ENCODE measurements at places on chromosomes 3 and 15. TPM values are rescaled to one million over a fixed set of nuclear protein-coding genes. Genes with fewer than 3 reads are reported as not detected.

GRCh38 chr15:58314593-58315216 is 117.1 kb upstream of the LIPC start:
- DNase-seq = peak; percentile 62

GRCh38 chr3:60090548-60090947 is 1040.7 kb upstream of the CFAP20DC start:
- no peak for DNase-seq

- DNase-seq = no peak
Observed at GRCh38 chr15:100898661-100899462, 19.2 kb downstream of the ALDH1A3 start.

DNA sequence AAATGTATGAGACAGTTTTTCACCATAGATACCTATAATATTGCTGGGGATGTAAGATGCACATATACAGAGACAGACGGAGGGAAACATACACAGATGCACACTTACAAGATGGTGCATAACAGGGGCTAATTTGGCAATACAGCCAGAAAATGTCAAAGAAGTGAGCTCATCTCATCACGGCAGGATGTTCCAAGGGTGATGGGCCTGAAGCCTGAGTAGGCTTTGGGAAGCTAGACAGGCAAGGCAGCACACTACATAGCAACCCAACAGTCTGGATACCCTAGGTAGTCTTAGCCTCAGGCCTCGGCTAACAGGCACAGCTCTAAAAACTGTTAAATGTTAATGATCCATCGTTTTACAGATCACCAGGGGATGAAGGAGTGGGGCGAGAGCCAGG is 148.5 kb downstream of the OSBPL10 start:
- DNase-seq = no peak

- DNase-seq = no peak
Observed at GRCh38 chr15:92167451-92167850, 226.2 kb upstream of the ST8SIA2 start.

The SPINT1 gene
- 8.9 TPM for total RNA-seq

The C15orf62 gene
- total RNA-seq = 2.0 TPM

The SCN11A gene
- total RNA-seq = 0.30 TPM

- no peak for DNase-seq
Observed at GRCh38 chr3:178440043-178440442, 96.2 kb upstream of the KCNMB2 start.

GRCh38 chr3:183594636-183595035 is 39.1 kb upstream of the KLHL6 start:
- no peak for DNase-seq

GRCh38 chr3:40173227-40173721 is 136.2 kb upstream of the EIF1B start:
- DNase-seq = no peak

The GOLGA8O gene
- total RNA-seq = 5.4 TPM

DNA sequence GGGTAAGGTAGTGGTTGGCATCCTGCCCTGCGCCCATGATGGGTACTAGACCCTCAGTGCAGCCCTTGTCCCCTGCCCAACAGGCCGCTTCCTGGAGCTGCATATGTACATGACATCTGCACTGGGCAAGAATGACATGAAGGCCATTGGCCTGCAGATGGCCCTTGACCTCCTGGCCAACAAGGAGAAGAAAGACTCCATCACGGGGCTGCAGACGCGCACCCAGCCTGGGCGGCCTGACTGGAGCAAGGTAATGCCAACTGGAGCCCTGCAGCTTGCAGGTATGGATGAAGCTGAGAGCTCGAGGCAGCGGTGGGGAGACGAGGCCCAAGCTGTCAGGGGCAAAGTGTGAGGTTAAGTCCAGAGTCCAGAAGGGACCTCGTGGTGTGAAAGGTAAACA is 40.8 kb downstream of the NOX5 start:
- no peak for DNase-seq

- DNase-seq = peak; percentile 60
Observed at GRCh38 chr15:52331490-52332240, 36.1 kb upstream of the MYO5C start.

- DNase-seq = no peak
Observed at GRCh38 chr3:80297720-80298119, 529.9 kb upstream of the ROBO1 start.

GRCh38 chr3:154135511-154136173 is 14.5 kb downstream of the ARHGEF26 start:
- no peak for DNase-seq

- DNase-seq = no peak
Observed at GRCh38 chr3:54660714-54661132, 267.1 kb downstream of the LRTM1 start.

- no peak for DNase-seq
Observed at GRCh38 chr3:10746684-10747083, 69.3 kb upstream of the SLC6A11 start.

The HTR3C gene
- not detected for total RNA-seq

DNA sequence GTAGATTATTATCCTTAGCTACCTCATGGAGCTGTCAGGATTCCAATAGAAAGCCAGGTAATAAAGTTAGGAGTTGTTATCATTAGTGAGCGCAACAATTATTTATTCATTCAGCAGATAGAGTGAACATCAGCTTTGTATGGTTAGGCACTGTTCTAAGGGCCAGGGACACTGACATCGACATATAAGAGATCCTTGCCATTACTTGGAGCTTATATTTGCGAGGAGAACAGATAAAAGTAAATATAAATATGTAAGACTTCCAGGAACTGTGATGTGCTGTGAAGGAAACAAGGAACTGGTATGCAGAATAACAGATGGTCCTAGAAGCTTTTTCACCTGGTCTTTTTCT is 473 bp downstream of the LSM3 start:
- DNase-seq = no peak

DNA sequence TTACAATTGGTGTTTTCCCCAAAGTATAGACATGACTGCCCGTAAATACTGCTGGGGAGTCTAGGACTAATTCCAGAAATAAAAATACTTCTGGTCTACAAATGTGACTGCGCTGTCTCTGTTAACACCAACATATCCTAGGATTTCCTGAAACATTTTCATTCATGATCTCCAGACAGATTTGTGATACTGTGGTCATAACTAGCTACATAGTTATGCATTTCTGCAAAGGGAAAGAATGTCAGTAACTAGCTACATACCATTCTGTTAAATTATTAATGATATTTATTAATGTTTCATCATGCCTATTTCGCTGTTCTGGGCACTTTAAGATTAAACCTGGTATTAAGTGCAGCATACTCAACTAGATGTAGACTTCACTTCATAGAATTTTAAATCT is 33.3 kb downstream of the SETD5 start:
- DNase-seq = no peak

The GJD2 gene
- total RNA-seq = not detected

DNA sequence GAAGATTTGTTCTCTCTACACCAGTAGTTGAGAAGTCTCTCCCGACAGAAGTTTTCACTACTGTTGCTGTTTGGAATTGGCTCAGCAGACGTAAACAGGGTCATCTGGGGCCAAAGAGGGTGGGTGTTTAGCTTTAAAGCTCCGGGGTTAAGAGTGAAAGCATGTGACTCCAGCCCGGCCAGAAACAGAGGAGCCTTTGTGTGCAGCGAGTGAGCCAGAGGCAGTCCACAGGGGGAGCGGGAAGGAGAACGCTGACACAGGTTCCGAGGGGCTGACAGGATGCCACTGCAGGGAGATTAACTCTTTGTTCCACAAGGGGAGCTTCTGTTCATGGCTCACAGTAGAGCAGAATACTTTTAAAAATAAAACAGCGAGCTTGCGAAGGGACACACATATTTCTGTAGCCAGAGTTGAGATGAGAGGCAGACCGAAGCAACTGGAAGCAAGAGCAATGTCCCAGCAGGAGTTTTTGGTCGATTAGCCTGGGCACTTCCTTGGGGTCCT is 26.9 kb downstream of the BMF start:
- DNase-seq = no peak

DNA sequence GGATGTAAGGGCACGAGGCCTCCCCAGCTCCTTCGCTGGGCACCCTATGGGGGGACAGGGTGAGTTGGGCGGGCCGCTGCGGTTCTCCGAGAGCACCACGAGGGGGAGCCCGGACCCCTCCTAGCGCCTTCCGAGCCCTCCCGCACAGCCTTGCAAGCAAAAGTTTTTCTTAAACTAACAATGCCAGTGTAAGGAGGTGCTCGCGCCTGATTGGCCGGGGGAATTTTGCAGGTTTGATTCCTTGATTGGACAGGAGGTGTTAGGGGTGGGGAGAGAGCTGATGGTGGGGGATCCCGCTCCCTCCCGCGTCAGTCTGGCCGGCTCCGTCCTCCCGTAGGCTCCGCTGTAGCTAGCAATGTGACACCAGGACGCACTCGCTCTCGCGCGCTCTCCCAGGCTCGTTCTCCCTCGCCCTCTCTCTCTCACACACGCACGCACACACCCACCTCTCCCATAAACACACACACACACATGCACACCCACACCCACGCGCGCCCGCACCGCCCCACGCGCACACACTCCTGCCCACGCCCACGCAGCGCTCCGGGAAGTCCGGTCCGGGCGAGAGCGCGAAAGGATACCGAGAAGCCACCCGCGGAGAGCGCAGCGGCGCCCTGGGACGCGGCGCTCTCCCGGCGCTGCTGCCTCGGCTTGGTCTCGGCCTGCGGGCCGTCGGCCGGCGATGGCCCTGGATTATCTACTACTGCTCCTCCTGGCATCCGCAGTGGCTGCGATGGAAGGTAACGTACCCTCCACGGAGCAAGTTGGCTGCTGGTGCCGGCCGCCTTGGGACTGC is at the start of gene EPHB1:
Gene EPHB1 (plus strand): TSS at position 311 of the 796 bp plus-strand sequence.
- peak; percentile 14 for DNase-seq

DNA sequence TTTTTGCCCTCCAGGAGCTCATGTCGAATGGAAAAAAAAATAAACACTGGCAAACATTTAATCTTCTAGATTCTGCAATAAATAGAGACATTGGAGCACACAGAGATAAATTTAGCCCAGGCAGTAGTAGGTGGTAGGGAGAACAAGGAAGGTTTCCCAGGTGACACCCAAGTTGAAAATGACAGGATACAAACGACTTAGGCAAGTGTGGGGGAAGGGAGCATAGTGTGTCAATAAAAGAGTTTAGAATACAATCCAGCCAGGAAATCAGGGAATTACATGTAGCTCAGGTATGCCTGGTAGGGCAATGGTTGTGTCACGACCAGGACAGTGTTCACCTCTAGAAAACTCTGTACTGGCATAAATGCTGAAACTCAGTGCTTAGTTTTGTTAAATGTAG is 364.6 kb upstream of the AGTR1 start:
- no peak for DNase-seq

The CLDN18 gene
- not detected for total RNA-seq

The FBXW12 gene
- total RNA-seq = not detected

DNA sequence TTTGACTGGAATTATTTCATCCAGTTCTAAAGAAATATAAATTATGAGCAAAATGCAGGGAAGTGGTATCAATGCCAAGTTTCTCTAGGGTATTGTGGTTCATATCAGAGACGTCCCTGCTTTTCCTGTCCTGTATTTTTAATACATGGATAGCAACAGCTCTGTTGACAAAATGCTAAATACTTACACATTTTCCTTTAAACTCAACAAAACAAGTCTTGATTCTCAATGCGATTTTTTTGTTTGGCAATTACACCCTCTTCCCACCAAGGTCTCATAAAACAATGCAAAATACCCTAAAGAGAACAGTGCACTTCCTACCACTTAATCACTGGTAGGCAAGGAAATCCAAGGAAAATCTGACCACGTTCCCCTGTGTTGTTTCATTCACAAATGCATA is 120.0 kb downstream of the DUT start:
- DNase-seq = no peak

GRCh38 chr3:108292450-108292849 is 3.9 kb upstream of the HHLA2 start:
- DNase-seq = no peak

DNA sequence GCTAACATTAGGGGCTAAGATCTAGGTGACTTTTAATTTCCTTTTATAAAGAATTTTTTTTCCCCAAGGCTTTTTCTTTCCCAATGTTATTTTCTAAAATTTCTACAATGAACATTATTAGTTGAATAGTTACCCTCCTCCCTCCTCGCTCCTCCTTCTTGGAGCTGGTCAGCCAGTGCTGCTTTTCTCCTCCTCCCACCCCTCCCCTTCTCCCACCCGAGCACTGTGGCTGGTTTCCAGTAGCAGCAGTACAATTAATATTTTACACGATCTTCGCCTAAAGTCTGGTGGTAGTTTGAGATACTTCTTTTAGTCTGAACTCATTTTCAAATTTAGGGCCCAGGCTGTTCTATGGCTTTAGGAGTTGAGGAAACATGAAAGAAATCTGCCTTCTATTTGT is 41.6 kb downstream of the EEFSEC start:
- no peak for DNase-seq

DNA sequence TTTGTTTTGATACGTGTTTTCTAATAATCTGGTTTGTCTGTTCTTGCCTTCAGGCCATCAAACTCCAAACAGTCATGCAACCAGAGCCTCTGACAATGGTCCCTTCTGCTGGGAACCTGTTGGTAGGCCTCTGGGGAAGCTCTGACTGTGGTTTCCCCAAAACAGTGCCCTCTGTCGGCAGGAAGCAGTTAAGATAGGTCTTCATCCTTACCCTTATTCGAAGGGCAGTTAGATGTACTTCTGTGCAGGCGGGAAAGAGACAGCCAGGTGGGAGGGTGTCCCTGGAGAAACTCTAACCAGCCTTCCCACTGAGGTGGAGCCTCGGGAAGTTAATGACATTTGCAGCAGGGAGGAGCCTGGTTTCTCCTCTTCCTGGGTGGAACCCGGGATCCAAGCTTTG is 81.6 kb upstream of the CHMP2B start:
- DNase-seq = no peak

DNA sequence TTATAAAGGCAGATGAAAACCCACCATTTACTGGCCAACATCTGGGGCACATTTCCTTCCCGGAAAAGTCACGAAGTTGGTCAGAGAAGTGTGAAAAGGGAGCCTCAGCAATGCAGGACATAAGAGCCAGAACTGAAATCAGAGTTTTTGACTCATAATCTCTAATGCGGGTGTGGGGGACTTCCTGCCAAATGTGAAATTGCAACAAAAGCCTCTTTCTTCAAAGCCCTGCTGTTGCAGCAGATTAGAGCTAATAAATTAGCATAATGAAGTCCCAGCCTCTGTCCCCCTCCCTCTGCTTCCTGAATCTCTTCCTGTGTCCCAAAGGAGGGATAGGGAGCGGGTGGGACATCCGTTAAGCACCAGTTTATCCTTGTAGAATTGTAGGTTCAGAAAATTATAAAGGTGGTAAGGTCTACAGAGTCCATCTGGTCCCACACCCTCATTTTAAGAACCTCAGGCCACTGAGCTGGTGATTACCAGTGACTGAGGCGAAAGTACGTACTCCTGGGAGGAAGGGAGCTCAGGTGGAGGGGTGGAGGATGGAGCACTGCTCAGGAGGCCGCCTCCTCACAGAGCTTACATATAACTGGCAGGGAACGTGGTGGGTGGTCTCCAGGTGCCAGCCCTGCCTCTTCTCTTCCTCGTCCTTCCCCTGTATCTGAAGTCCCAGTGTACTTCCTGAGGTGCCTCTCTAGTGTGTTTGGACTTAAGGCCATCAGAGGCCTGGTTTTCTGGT is 35.0 kb downstream of the ST6GAL1 start:
- DNase-seq = no peak

- no peak for DNase-seq
Observed at GRCh38 chr15:77810130-77810571, 177.4 kb upstream of the LINGO1 start.

DNA sequence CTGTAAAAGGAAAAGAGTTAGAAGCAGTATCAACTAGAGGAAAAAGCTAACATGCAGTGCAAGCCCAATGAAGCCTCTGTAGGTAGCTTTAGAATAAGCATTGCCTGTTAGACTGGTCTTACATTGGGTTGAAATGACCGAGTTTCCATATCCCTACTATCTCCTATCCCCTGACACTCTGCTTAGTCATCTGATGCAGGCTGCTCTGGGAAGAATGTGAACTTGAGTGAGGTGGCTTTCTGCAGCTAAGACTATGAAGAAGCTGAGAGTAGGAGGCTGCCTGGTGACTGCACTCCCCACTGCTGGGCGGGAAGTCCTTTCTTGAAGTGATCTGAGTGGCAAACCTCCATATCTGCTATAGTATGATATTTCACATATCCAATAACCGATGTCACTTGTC is 64.7 kb downstream of the OXSM start:
- DNase-seq = no peak

Data from naive thymus-derived CD4-positive, alpha-beta T cell (primary cell).